Umbilical cord (tissue), 2 donors: ENCODE measurements at places on chromosomes 5 and 9. TPM values are rescaled to one million over a fixed set of nuclear protein-coding genes. Genes with fewer than 3 reads are reported as not detected.

DNA sequence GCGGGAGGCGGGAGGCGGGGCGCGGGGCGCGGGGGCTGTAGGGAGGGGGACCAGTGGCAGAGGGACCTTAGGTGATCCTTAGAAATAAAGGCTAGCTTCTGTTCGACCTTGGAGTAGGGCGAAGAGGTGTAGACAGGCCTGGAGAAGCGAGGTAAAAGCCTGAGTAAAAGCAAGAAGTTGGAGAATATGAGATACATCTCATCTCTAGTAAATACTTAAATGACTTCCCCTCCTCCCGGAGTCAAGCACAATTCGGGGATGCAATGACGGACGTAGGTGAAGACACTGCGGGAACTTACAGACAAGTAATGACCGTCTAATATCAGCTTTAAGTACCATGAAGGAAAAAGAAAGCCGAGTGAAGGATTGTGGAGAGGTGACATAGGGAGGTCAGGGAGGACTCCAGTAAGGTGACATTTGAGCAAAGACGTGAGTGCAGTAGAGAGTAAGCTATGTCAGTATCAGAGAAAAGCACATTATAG is 466 bp downstream of the SMC2 start:
- DNase-seq: no peak

- DNase-seq: peak; percentile 79
Measured at GRCh38 chr5:75335952-75336614, 937 bp upstream of the HMGCR start.

GRCh38 chr5:172696171-172696849 is 55.2 kb downstream of the NEURL1B start:
- peak; percentile 45 for DNase-seq

- DNase-seq: no peak
Measured at GRCh38 chr9:35763181-35763580, 9.1 kb upstream of the MSMP start.

Gene ACSL6
- total RNA-seq: 11.6 TPM

DNA sequence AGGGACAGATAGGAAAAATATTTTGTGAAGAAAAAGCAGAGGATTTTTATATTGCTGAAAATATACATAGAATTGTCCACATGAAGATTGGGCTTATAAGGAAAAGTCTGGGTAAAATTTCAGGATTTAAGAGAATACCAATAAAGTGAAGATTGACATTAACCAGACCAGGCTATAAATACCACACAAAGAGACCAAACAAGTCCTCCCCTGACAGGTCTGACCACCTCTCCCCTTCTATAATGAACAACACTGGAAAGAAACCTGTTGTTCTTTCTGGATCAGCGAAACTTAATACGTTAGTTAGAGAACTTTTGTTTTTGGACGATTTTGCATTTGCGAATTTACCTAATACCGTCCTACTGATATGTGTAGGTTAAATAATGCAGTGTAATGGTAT is 138.3 kb downstream of the ISL1 start:
- DNase-seq: peak; percentile 39

Gene MINAR2
- 1.9 TPM for total RNA-seq

DNA sequence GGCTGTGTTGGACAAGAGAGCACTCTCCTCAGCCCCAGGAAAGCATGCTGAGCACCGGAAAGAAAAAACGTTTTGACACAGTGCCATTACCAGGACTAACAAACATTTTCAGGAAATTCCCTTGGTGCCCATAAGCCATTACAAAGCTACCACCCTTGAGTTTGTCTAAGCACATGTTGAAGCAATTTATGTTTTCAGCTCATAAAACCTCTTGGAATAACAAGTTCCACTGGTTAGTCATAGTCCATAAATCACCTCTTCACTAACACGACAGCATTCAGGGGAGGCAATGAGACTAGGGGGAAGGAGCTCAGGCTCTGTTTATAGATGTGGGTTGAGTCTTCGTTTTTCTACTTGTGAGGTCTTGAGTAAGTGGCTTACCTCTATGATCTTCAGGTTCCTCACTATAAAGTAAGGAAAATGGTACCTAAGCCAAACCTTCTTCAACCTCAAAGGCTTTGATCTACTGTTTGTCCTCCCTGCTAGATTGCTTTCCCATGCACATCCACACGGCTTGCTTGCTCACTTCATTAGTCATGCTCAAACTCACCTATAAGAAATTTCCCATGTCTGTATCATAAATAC is 65.4 kb downstream of the DRD1 start:
- peak; percentile 61 for DNase-seq

- DNase-seq: peak; percentile 62
Measured at GRCh38 chr5:71887680-71888079, 168.6 kb downstream of the CARTPT start.

DNA sequence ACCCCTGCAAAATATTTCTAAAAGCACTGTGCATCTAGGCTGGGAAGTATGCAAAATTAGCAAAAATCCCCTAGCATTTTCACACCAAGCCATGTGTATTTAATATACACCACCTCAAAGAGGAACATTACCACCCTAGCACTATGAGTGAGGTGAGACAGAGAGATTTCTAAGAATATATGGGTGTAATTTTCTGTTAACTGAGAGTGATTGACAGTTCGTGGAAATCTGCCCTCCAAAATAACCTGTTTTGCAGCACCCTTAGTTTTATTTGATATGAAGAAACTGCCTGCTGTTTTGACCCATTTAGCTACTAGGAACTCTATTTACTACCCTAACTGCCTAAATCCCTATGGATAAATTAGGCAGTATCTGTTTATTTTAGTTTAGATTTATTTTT is 64.2 kb upstream of the CDKN2B start:
- no peak for DNase-seq

DNA sequence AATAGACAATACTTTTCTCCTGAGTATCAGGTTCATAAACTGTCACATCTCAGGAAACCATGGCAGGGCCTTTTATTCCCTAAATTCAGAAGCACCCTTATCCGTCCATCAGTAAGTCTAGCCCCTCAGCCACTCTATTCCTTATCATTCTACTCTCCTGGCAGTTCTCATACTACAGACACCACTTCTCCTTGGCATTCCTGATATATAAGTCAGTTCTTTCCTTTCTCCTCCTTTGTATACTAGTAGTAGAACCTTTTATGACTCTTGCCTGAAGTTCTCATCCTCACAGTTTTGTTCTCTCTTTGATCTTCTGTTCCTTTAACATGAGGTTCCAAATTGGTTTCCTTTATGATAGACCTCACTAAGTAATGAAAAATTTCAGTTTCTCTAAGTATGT is 29.3 kb downstream of the GRAMD2B start:
- no peak for DNase-seq

- no peak for DNase-seq
Measured at GRCh38 chr5:10611290-10611689, 47.4 kb downstream of the ANKRD33B start.

Gene SLC4A9
- total RNA-seq: not detected

GRCh38 chr5:60522292-60522905 is 177.6 kb downstream of the DEPDC1B start:
- peak; percentile 64 for DNase-seq

Gene DNAJC25
- 10.6 TPM for total RNA-seq

DNA sequence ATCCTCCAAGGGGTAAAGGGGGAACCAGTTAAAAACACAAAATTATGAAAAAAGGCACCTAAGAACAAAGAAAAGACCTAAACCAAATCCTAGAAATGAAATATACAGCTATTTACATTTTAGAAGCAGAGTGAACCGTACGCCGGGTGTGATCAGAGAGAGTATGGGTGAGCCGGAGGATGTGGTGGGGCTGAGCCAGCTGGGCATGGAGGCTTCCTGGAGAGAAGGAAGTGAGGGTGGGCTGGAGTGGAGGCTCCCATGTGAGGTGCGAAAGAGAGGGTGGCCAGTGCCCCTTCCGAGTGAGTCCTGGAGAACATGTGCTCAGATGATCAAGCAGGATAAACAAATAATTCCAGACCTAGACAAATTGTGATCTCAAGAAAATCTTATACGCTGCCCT is 111.6 kb downstream of the CACNA1B start:
- DNase-seq: no peak

DNA sequence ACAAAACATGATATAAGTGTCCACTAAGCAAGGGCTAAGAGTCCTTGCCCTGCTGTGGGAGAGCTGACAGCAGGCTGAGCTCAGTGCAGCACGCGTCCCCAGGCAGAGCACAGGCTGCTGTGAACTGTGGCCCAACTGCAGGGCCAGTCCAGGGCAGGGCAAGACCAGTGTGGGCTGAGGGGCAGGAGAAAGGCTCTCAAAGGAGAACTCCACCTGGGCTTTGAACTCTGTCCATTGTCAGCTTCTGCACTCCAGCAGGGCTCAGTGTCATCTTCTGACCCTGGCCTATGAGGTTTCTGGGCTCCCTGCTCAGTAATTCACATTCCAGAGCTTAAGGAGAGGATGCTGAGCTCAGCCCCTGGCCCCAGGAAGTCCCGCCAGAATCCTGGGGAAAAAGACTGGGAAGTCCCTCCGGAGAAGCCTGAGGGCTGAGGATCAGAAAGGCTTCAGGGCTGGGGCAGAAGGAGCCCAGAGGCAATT is 37.4 kb downstream of the LHFPL2 start:
- DNase-seq: peak; percentile 46

DNA sequence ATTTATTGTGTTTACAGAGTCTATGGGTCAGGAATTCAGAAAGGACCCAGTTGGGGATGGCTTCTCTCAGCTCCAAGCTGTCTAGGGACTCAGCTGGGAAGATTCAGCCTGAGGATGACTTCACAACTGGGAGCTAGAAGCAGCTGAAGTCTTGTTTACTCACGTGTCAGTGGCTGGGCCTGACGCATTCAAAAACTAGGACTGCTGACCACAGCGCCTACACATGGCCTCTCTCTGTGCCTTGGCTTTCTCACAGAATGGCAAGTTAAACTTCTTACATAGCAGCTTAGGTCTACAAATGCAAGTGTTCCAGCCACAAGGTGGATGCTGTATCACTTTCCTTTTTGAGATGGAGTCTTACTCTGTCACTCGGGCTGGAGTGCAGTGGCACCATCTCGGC is 16.3 kb upstream of the PPP2CA start:
- no peak for DNase-seq

DNA sequence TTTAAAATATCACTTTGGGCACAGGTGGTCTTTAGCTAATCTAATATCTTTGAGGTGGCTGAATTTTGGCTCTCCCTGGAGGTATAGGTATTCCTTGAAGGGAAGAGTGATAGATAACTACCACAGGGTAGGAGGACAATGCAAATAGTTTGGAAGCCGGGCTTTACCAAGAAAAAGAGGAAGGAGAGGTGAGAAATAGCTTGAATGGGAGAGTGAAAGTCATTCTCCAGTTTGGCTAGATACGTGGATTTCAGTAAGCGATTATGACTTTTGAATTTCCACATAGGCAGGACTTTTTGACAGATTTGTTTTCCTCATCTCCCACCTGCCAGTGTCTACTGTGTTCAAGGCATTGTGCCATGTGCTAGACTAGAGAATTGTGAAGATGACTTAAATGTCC is 45.5 kb downstream of the RASA1 start:
- DNase-seq: no peak

GRCh38 chr9:26170190-26170589 is 491.9 kb upstream of the TUSC1 start:
- DNase-seq: no peak

GRCh38 chr9:101629636-101630035 is 34.9 kb upstream of the PPP3R2 start:
- no peak for DNase-seq

DNA sequence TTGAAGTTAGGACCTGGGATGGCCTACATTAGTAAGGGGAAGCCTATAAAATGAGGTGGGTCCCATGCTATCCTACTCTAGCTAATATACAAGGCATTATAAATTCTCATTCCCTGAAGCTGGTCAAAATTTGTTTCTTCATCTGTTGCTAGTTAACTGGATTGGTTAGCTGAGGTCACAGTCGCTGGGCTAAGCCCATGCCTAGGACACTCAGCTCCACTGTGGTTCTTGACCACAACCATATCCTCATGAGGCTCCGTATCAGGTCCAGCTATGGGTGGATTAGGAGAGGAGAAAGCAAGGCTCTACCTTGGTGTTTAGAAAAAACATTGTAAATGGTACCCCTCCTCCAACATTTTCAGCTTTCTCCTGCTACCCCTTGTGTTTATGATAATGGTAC is 52.8 kb upstream of the RAI14 start:
- no peak for DNase-seq

DNA sequence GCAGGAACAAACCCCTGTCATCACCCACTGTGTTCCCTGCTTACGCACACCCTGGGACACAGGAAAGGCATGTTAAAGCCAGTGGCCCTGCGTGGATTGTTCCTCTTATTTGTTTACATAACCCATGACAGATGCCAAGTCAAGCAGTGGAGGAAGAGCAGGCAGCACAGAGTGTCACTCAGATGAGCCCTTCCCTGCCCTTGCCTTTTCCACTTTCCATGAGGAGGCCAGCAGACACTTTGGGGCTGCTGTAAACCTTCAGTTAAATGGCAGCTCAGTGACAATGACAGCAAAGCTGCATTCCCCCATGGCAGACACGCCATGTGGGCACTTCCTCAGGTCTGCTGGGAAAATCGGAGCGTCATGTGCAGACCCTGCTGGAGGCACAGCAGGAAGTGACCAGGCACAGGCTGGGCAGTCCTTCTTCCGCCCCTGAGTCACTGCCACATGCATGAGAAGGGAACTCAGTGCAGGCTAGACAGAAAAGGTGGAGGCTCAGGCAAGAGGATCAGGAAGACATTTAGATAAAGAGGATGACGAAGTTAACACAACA is 216.8 kb upstream of the PIK3R1 start:
- peak; percentile 24 for DNase-seq

DNA sequence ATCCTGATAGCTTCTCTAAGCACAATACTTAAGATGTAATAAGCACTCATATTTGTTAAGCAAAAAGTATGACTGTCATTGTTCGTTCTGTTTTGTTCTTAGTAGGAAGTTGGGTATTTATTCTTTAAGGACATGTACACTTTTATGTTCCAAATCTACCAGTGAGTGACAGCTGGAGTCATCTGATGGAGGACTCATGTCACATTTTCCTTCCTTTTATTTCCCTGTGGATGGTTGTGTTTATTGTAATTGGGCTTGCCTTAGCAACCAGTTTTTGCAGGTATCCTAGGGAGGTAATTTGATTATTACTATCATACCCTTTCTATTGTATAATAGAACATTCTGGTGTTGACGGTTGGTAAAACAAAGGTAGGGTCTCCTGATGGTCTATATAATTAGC is 145.7 kb downstream of the ZSWIM6 start:
- DNase-seq: no peak

Gene DBH
- total RNA-seq: 0.72 TPM

Gene PTCD2
- total RNA-seq: 5.1 TPM

GRCh38 chr5:88539693-88540365 is 271.2 kb upstream of the TMEM161B start:
- DNase-seq: no peak
